Stimulated activated CD8-positive, alpha-beta memory T cell treated with anti-CD3 and anti-CD28 coated beads, Interleukin-15, amount 100 ng/mL, for 4 hours (primary cell): ENCODE measurements at places on chromosomes 4 and X.

DNA sequence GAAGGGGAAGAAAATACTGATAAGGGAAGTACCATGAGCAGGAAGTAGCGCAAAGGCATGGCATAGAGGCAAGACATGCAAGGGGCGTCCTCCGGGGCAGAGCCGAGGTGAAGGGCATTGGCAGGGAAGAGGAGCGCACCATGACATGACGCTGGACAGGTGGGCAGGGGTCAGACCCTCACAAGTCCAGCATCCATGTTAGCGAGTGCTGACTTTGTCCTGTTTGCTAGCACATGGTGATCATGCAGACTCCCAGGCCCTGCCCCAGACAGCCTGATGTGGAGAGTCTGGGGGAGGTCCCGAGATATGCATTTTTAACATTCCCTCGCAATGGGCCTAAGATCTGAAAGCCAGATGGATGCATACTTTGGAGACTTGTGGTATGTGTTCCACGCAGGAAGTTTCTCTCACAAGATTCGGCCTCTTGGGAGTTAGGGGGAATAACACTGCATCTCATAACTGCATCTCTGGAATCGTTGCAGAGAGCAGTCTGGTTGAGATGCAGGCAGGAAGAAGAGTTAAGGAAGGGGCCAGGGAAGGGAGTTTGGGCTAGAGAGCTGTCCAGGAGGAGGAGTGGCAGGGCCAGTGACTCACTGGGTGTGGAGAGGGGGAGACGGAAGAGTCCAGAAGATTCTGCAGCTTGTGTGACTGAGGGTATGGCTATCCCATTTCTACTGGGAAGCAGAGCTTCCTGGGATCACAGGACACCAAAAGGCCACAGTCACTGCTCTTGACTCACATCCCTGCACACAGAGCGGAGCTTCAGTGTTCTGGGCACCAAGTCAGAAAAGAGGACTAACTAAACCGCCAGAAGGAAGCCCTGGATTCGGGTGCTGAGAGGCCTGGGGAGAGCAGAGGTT lies 59.7 kb downstream of the FAM184B start:
- DNase-seq: no peak

GRCh38 chr4:123699880-123700771 lies 303.5 kb downstream of the SPRY1 start:
- DNase-seq: no peak

DNA sequence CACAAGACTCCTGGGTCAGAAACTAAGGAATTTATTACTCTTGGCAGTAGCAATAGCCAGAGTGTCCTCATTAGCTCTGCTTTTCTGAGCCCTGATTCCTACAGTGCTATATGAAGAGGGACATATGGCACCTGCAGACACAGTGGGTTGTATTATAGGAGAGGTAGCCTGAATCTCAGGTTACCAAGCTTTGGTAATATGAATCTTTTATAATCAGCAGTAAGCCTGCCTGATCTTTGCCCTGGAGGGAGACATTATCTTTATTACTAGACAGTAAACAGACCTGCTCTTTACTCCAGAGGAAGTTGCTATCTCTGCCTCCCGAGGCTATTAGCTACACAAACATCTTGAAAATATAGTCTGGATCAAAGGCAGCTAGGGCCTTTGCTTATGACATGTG lies 62.5 kb upstream of the HOPX start:
- DNase-seq: no peak

- DNase-seq: no peak
Observed at GRCh38 chrX:133297284-133297683, 79.1 kb upstream of the TFDP3 start.

DNA sequence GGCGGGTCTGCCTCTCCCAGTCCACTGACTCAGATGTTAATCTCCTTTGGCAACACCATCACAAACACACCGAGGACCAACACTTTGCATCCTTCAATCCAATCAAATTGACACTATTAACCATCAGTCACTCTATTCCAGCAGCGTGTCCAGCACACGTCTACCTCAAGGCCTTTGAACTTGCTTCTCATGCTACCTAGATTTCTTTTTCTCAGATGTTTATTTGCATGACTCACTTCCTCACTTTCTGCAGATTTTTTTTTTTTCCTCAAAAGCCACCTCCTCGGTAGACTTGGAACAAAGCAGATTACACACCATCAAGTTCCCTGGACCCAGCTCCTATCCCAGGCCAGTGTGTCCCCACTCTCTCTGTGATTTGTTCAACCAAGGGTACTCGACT lies 49.5 kb downstream of the SUPT20HL2 start:
- DNase-seq: no peak

GRCh38 chrX:123807835-123808416 lies 51.9 kb upstream of the XIAP start:
- no peak for DNase-seq

GRCh38 chr4:53974561-53974960 lies 89.8 kb downstream of the CHIC2 start:
- DNase-seq: no peak

DNA sequence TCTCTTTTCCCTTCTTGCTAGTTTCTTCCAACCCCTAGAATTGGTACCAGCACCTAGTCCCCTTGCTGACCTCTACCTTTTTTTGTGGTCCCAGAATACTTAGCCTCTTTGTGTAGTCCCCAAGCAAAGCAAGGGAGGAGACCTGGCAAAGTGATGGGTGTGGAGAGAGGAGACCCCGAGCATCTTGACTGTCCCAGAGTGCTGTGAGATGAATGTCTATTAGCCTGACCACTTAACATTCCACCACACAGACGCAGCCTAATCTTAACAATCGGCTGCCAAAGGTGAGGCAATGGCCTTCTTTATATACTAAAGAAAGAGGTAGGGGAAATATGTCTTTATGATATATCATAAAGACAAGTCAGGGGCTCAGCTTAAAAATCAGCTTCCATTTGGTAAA lies 55.9 kb downstream of the TRIM2 start:
- DNase-seq: no peak

DNA sequence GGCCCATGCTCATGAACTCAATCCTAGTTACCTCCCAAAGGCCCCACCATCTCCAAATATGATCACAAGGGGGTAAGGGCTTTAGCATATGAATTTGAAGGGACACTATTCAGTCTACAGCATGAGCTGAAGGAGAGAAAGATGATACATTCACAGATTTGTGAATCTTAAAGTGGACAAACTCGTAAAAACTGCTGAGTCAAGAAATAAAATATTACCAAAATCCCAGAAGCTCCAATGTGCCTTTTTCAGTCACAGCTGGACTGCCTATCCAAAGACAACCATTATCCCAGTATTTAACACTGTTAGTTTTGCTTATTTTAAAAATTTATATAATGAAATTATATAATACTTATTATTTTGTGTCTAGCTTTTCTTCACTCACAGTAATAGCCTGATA lies 109.0 kb downstream of the CXXC4 start:
- no peak for DNase-seq

DNA sequence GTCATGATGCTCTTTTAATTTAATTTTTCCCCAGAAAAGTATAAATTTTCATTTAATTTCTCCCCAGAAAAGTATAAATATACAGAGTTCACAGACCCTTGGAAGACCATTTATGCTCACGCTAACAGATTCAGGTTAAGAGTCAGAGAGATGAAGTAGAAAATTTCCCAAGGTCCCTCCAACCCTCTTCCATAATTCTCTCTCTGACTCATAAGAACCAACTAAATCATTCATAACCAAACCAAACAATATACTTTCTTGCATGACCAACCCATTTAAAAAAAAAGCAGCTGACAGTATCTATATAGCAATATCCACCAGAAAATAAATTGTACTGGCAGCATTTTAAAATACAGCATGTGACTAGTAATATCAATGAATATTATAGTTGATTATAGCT lies 3.9 kb downstream of the KLHL8 start:
- DNase-seq: no peak

- DNase-seq: no peak
Observed at GRCh38 chr4:182642831-182643230, 274.4 kb downstream of the DCTD start.

DNA sequence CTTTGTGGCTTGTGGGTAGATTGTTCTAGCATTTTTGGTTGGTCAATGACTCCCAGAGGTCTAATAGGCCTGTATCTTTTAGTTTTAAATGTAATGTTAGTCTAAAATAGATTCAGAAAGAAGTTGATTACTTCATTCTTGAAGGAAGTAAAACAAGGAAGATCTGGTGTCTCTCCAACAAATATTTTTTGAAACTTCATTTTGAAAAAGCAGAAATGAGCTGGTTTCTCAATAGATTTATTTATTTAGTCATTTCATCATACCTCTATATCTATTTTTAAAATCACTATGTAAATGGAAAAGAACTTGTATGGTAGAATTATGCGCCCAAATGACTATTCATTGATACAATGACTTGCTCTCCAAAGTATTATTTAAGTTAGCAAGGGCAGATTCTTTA lies 7.2 kb downstream of the HTR2C start:
- no peak for DNase-seq

GRCh38 chr4:52868133-52868532 lies 6.0 kb downstream of the RASL11B start:
- DNase-seq: no peak

DNA sequence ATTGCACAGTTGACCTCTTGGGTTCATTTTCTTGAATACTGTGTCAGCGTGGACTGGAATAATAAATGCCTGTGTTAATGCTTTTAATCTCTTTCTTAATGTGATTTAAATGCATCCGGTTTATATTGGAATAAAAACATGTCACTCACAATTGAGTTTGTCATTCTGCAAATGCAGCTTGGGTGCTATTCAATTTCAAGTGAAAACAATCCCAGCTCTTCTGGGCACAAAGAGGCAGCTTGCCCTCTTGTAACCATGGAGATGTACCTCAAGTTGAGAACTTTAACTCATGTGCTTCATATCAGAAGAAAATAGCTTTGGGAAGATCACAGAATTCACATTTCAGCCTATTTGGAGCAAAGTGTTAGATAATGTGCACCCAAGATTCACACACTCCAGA lies 355.7 kb upstream of the GNPDA2 start:
- DNase-seq: no peak

DNA sequence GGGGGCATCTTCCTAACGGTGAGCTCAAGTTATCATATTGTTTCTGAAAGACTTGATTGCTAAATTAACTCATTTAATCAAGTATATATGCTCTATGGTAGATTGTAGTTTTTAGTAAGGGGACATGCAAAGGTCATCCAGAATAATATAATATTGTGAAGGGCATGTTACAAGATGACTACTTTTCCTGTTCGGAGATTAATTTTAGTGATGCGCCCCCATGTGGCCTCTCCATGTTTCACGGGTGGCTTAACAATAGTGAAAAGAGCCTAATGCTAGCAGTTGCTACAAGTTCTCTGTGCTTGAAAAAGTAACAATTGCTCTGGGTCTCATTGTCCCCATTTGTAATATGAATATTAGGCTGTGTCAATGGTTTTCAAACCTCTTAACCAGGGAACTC lies 12.2 kb downstream of the SMPX start:
- peak; percentile 1 for DNase-seq

DNA sequence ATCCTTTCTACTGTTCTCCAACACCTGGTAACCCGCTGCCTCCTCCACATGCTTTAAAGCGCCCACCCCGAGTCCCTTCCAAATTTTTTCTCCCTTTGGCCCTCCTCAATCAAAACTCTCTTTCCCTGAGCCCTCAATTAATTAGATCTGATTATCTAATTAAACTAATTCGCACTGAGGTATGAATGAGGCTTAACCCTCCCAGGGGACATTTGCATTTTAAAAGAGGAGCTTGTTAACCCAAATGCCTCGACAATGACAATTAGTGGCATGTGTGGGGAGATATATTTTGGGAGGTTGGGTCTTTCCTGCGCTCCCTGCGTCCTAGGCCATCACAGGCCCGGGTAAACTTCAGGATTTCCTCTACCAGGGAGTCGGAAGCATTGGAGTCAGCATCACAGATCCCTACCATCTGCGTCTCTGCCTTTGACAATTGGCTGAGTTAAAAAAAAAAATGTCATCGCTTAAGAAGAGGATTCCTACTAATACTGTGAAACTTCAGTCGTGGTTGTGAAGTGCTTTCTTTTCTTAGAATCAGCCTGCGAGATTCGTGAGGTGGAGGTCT lies 50.6 kb downstream of the TENM3 start:
- DNase-seq: no peak

DNA sequence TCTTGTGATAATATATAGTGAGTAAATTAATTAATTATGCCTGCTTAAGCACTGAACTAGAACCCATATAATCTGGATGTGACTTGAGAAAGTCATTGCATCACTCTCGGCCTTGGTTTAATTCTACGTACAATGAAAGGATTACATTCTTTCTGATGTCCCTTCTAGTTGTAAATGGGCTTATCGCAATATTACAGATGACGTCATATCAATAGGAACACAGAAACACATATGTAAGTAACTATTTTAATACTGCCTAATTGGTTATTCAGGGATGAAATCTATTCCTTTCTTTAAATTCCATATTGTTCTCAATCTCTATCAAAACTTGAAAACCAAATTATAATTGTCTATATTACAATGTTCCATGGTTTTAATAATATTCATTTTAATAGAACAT lies 504.6 kb downstream of the PRR32 start:
- no peak for DNase-seq

DNA sequence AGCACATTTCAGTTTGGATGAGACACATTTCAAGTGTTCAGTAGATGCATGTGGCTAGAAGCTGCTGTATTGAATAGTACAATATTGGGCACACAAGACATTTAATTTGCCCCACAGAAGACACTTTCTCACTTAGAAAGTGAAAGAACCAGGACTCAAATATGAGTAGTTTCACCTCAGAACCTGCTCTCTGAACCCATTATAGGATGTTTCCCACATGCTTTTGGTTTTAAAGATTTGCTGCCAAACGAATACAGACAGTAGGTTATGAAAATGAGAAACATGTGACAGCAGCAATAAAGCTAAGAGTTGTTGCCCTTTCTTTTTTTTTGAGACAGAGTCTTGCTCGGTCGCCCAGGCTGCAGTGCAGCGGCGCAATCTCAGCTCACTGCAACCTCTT lies 32.3 kb downstream of the C4orf54 start:
- DNase-seq: no peak

DNA sequence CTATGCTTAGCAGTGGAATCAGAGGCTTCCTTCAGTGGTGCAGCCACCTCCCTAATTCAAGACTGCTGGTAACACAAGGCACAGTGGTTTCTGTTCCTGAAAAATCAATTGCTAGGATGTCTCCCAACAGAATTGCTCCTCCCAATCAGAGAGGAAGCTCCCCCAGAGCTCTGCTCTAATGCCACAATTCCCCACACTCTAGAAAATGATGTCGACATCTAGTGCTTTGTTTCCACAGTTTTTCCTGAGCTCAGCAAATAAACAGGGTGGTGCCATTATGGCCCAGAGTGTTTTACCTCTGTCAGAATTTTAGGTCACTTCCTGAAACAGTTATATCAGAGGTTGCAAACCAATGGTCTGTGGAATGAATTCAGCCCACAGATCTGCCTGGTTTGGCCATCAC lies 24.7 kb downstream of the TAB3 start:
- no peak for DNase-seq

GRCh38 chr4:156346959-156347385 lies 393.3 kb upstream of the CTSO start:
- DNase-seq: no peak

DNA sequence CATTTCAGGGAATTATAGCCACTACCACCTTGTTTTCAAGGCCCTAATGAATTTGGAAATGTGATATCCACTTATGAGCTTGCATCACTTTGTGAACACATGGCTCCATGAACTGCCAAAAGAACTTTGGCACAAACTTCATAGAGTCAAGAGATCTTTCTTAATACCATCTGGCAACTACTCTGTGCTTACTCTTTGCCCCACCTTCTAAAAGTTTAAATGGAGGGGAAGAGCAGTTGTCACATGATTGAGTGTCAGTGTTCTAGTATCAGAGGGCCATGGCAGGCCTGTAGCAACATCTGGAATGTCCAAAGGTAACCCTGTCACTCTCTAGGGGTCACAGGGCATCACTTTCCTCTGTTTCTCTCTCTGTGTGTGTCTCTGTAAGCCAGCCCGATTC lies 2.6 kb upstream of the ADH1B start:
- no peak for DNase-seq

- DNase-seq: no peak
Observed at GRCh38 chr4:1600211-1600780, 83.8 kb downstream of the FAM53A start.
